Left ventricle myocardium inferior (tissue), 1 donor: ENCODE measurements at places on chromosomes 16 and 17. TPM values are rescaled to one million over a fixed set of nuclear protein-coding genes. Genes with fewer than 3 reads are reported as not detected.

The SLC52A1 gene
- total RNA-seq = not detected

The SULT1A4 gene
- 5.2 TPM for total RNA-seq

The PRSS33 gene
- total RNA-seq = not detected

The TSNAXIP1 gene
- total RNA-seq = 0.49 TPM

The GLTPD2 gene
- total RNA-seq = not detected

The CORO7 gene
- 12.5 TPM for total RNA-seq

The MEIOC gene
- total RNA-seq = not detected
